ENCODE measurements at places on chromosomes 1 and 21.

DNA sequence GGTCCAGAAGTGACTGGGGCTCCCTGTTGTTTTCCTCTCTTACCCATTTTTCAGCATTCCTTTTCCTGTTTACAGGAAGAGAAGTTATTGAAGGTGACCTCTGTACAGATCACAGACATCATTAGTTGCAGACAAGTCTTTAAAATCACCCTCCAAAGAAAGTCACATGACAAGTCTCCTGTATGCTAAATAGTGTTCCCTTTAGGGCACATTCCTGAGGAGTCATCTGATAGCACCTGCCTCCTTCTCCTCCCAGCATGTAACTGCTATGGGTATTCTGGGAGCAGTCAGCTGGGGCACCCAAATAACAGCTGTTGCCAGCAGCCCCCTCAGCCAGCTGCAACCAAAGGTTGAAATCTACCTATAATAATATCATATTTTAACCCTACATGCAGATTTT lies 200.6 kb downstream of the PTGER3 start:
- DNase-seq, result no peak

- no peak for DNase-seq
These were observed 77.0 kb downstream of the MARK1 start for GRCh38 chr1:220604926-220605325.

DNA sequence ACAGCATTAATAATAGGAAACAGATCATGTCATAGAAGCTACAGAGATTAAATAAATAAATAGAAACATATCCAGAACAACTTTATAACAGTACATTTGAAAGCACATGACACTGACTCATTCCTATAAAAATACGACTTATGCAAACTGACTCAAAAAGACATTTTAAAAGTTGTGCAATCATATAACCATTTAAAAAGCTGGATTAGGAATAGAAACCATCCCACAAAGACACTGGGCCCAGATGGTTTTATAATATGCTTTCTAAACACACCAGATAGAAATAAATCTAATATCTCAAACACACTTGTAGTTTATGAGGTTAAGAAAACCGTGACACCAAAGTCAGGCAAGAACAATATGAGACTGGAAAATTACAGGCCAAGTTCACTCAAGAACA lies 47.6 kb downstream of the MATN1 start:
- no peak for DNase-seq

DNA sequence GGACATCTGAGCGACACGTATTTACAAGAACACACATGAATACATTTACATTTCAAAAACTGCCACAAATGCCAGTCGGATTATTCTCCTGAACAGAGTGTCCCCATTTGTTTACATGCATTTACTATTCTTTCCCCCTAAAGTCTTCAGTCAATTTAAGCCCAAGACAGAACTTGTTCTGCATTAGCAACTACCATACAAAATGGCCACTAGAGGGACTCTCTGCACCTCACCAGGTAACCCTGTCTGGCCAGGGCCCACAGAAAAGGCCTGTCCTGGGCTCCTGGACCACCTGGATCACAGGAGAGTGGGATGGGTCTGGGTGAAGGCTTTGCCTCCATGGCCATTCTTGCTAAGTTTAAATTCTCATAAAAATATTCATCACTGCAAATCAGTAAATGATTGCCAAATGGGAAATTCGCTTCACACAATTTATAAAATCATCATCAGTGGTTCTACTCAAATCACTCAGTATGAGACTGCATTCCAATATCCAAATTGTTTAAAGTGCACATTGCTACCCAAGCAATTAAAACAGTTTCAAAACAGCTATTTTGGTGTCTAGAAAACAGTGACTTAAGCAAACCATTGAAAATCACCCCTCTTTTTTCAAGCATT lies 12.5 kb upstream of the GUCA2A start:
- DNase-seq, result no peak

- no peak for DNase-seq
These were observed 102.7 kb downstream of the ADARB1 start for GRCh38 chr21:45177039-45177438.

DNA sequence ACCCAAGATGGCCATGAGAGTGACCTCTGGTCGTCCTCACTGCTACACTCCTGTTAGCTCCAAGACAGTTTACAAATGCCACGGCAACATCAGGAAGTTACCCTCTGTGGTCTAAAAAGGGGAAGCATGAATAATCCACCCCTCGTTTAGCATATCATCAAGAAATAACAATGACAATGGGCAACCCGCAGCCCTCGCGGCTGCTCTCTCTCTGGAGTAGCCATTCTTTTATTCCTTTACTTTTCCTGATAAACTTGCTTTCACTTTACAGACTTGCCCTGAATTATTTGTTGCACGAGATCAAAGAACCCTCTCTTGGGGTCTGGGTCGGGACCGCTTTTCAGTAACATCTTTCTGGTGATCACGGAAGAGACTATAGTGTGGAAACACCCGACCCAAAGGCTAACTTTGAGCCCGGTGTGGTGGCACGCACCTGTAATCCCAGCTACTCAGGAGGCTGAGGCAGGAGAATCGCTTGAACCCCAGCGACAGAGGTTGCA lies 19.8 kb upstream of the COX20 start:
- DNase-seq, result no peak

DNA sequence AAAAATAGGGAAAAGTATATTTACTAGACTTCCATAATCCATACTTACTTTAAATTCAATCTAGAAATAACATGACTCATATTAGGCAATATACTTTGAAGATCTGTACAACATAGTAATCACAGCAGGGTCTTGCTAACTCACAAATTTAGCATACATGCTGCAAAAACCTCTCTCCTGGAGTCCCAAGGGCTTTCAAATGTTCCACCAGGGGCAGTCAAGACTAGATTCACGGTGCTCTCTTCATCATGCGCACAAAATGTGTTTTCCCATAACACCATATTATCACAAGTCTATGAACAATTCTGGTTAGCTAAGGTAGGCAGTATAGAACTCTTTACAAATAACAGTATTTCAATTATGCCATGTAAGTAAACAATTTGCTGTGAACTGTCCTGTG lies 45.8 kb downstream of the SSX2IP start:
- no peak for DNase-seq

GRCh38 chr1:37473431-37474045 lies 842 bp upstream of the ZC3H12A start:
- DNase-seq, result no peak

- no peak for DNase-seq
These were observed 12.4 kb upstream of the UHMK1 start for GRCh38 chr1:162485236-162485635.

GRCh38 chr21:32352526-32352925 lies 40.3 kb downstream of the URB1 start:
- no peak for DNase-seq

DNA sequence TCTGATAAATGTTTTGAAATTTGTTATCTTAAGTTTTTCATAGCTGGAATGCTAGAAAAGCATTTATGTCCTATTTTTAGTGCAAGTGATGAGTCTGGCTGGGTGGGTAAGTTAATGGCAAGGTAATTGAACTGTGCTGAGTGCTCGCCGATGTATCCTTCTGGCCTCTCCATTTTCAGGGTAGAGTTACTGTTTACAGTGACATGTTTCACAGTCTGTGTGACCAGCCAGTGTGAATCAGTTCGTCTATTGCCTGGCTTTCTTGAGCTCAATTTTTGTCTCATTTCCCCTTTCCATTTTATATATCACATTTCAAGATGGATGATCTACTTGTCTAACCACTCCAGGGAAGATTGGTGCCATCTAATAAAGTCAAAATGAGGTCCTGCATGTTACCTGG lies 44.1 kb downstream of the ITSN1 start:
- DNase-seq, result no peak

- DNase-seq, result no peak
These were observed 5.8 kb downstream of the RGS1 start for GRCh38 chr1:192581131-192581927.

- DNase-seq, result no peak
These were observed 3.8 kb upstream of the FAM20B start for GRCh38 chr1:179021873-179022272.

GRCh38 chr21:31918250-31918775 lies 45.5 kb downstream of the HUNK start:
- DNase-seq, result no peak

GRCh38 chr1:54001591-54001990 lies 16.4 kb downstream of the LDLRAD1 start:
- DNase-seq, result no peak

GRCh38 chr1:60066001-60066400 lies 7.6 kb downstream of the C1orf87 start:
- no peak for DNase-seq

DNA sequence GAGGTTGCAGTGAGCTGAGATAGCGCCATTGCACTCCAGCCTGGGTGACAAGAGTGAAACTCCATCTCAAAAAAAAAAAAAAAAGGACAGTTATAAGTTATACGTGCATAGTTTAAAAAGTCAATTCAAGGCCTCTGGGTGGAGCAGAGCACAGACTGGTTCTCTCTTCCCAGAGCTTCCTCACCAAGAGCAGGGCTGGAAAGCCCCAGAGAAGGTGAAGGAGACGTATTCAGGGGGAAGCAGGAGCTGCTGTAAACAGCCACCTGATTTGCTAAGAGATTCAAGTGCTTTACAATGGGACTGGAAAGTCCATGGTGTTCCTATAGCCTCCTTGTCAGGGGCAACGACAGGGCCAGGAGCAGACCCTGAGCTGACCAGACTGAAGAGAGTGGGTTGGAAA lies 85.0 kb upstream of the LYST start:
- no peak for DNase-seq

- no peak for DNase-seq
These were observed 66.2 kb downstream of the GLIS1 start for GRCh38 chr1:53672785-53673184.

GRCh38 chr21:14878971-14879370 lies 185.8 kb downstream of the NRIP1 start:
- DNase-seq, result no peak

DNA sequence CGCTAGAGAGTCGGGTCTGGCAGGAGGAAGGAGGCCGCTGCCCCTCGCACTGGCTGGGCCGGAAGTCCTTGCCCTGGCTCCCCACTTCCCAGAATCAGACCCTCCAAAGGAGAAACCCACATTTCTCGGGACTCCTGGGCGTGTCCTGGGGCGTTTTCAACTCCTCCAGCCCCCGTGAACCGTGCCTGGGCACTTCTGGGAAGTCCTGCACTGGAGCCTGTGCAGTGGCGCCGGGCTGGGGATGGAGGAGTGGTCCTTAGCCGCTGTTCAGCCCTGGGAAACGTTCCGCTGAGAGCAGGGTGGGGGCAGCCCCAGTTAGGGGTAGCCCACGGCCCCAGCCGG lies 3.0 kb downstream of the IGSF21 start:
- DNase-seq, result no peak

GRCh38 chr1:204331275-204331674 lies 28.5 kb downstream of the PLEKHA6 start:
- no peak for DNase-seq

- no peak for DNase-seq
These were observed 150.8 kb upstream of the ERG start for GRCh38 chr21:38649120-38649519.

GRCh38 chr1:8203551-8203950 lies 114.4 kb upstream of the SLC45A1 start:
- no peak for DNase-seq

DNA sequence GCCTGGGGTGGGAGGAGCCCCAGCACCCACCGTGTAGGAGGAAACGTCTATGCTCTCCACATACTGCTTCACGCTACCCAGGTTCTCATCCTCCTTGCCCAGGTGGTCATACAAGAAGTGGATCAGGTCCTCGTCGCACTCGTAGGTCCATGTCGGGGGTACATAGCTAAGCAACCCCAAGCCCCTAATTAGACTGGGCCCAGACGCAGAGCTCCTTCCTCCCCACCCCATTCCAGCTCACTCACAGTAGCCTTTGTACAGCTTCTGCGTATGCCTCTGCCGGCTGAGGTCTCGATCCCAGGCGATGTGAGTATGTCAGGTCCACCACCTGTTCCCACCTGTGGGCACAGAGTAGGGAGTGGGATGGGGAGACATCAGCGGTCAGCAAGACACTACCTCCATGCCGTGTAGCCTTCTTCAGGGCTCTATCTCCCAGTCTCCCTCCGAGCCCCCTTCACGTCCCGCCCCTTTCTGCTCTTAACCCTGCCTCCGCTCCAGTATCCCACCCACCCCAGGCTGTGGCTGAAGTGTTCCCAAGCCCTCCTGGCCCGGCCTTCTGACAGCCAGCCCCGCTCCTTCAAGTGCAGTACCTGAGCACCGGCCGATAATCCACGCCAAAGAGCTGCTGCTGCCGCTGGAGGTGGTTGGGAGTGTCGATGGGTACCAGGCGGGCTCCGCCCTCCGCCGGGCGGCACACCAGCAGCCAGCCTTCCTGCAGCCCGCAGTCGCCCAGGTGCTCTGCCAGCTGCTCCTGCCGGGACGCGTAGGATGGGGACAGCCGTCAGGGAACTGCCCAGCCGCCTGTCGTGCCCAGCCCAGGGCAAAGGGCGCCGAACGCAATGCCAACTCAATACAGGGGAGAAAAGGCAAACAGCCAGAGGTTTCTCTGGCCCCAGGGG lies 919 bp downstream of the HECTD3 start:
- DNase-seq, result peak; percentile 21

DNA sequence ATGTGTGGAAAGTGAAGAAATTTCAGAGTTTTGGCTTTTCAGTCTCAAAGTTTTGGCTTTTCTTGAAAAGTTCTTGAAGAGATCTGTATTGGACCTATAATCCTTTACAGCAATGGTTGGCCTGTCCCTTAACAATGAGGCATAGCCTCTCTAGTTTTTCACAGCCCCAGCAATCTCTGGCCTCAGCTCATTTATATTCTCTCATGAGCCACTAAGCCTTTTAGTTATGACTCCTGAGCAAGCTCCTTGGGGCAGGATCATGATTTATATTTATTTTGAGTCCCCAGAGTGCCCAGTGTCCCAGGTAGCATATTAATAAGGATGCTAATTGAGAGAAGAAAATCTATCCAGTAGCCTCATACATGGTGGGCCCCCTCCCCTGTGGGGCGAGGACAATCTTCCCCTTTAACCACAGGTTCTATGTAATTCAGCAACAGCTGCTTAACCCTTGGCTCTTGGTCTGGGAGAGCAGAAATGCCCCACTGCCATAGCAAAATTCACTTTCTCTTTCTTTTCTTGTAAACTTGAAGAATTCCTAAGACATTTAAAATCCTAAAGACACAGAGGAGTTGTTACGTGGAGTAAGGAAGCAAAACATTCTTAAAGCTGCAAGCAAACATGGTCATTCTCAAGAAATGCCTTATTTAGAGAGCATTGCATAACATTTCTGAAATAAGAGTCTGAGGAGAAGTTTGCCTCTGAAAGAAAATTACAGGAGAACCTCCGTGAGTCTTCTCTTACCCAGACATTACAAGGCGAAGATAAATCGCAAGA lies 6.3 kb downstream of the NGF start:
- DNase-seq, result no peak

- no peak for DNase-seq
These were observed 51.8 kb downstream of the FBXO42 start for GRCh38 chr1:16300436-16300835.

GRCh38 chr1:11505591-11506538 lies 26.9 kb downstream of the DISP3 start:
- DNase-seq, result no peak

DNA sequence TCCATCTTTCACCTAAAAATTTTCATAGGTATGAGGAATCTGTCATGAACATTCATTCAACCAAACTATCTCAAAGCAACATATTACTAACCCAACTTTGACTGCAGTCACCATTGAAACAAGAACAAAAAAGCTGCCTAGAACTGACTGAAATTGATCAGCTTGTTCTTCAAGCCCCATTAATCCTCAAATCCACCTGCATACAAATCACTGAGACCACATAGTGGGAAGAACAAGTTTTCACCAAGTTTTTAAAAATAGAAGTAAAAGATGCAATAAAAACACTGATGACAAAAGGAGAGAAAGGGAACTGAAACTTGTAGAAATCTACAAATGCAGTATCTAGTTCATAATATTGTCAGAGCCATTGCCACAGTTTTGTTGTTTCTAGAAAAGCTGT lies 6.1 kb downstream of the SORT1 start:
- no peak for DNase-seq

- DNase-seq, result no peak
These were observed 4.9 kb downstream of the RCAN1 start for GRCh38 chr21:34609933-34610549.

Measured in T-helper 2 cell (primary cell).